ENCODE measurements at places on chromosomes 13 and 19.

DNA sequence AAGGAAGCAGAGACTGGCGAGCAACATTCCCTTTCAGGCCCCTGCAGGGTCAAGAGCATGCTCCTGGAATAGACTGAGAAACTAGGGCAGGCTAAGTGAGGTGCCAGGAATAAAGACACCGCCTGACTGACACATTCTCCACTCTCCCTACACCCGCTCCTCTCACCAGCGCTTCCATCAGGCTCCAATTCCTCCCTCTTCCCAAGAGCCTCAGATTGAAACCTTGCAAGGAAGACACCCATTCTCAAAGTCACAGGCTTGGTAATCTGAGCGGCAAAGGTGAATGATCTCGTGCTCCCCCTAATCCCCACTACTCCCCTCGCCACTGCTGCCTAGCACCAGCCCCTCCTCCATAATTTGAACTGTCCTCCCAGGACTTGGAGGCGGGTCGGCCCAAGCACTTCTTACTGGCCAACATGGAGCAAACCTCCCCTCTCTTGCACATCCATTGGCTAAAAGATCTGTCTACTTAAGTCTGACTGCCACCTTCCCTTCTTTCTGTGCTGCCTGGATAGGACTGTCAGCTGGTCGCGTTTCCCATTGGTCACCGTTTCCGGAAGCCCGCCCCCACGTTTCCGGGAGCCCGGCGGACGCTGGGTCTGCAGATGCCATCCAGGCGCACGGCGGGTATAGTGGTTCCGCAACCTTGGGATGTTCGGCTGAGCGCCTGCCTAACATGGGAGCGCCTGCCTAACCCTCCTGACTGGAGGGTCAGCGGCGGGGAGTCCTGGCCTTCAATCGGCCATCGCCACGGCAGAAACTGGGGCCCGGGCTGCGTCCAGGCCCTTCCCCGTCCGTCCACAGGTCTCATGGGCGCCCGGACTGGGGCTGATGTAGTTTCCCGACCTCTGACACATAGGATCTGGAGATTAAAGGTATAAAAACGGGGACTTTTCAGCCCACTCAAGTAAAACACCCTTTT is 33.6 kb downstream of the ZNF383 start:
- DNase-seq: no peak

GRCh38 chr13:109163037-109163379 is 533.6 kb downstream of the MYO16 start:
- DNase-seq: no peak

DNA sequence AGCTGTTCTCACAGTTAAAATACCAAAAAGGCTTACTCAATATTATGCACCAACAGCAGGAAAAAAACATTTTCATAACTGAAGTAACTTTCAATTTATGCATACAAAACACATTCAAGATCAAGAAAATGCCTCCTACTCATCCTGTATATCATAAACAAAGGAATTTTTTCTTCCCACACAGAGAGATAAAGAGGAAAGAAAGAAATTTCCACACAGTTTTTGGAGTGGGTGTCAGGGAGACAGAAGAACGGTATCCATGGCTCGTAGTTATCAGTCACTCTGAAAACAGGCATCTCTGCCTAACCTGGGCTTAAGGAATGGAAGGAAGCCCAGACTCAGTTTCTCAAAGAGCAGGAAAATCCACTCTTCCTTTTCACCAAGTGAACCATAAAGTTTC is 92.4 kb upstream of the SIAH3 start:
- no peak for DNase-seq

GRCh38 chr19:48398375-48399235 is 5.1 kb downstream of the GRIN2D start:
- DNase-seq: no peak

DNA sequence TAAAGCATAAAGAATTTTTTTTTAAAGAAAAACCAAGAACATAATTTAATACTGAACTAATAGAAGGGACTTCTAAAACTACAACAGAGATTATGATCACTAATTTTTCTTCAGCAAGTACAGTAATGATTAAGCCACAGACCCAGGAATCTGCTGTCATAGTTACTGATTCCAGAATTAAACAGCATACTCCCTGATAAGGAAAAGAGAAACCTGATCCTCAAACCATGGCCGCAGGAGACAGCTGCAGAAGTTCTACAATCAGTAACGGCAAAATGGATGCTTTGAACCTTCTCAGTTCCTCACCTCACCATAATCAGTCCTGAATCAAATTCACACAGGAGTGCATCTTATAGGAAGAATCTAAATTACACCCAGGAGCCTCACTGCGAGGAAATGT is 939.0 kb upstream of the SLITRK1 start:
- no peak for DNase-seq

GRCh38 chr13:39612023-39612637 is 9.1 kb upstream of the LHFPL6 start:
- no peak for DNase-seq

- DNase-seq: no peak
These were observed 222.8 kb downstream of the SPRY2 start for GRCh38 chr13:80118099-80118498.

- DNase-seq: no peak
These were observed 20.4 kb upstream of the NANOS3 start for GRCh38 chr19:13856497-13856896.

- DNase-seq: no peak
These were observed 54.7 kb upstream of the WASF3 start for GRCh38 chr13:26502826-26503225.

GRCh38 chr19:45789035-45789786 is 3.4 kb downstream of the DMWD start:
- DNase-seq: no peak

DNA sequence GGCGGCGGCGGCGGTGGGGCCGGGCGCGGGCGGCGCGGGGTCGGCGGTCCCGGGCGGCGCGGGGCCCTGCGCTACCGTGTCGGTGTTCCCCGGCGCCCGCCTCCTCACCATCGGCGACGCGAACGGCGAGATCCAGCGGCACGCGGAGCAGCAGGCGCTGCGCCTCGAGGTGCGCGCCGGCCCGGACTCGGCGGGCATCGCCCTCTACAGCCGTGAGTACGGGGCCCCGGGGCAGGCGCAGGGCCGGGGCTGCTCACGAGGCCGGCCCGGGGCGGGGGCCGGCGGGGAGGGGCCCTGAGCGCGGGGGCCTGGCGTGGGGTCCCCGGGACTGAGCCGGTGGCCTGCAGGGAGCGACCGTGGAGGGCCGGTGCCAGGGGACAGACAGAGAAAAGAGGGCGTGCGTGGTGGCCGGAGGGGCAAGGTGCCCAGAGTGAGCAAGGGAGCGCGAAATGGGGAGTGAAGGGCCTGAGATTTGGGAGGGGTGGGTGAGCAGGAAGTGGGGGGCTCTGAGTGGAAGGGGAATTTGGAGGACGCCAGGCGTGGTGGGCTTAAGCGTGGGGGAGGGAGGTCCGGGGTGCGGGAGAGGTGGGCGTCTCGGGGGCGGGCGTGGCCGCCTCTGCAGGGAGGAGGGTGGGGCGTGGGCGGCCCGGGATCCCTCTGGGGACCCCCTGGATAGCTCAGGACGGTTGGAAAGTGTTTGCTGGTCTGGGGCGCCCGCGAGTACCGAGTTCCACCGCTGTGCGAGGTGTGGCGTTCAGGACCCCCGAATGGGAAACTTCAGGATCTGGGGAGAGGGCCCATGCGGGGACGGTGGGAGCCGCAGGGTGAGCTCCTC is 575 bp downstream of the CARM1 start:
- no peak for DNase-seq

DNA sequence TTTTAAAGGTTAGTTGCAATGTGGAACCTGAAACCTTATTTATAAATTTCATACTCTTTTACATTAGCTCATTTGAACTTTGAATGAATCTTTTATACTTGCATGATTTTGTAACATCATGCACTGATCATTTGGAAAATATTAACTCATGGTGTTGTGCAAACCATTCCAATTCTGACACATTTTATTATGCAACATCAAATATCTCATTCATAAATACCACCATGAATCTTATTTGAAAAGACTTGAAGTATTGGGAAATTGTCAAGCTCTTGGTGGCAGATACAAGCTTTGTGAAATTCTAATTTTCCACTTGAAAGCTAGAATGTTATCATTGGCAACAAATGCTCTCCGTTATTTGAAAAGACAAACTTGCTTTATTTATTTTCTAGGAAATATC is 379.9 kb upstream of the PCDH20 start:
- no peak for DNase-seq

- DNase-seq: no peak
These were observed 10.0 kb downstream of the SYMPK start for GRCh38 chr19:45852983-45853382.

DNA sequence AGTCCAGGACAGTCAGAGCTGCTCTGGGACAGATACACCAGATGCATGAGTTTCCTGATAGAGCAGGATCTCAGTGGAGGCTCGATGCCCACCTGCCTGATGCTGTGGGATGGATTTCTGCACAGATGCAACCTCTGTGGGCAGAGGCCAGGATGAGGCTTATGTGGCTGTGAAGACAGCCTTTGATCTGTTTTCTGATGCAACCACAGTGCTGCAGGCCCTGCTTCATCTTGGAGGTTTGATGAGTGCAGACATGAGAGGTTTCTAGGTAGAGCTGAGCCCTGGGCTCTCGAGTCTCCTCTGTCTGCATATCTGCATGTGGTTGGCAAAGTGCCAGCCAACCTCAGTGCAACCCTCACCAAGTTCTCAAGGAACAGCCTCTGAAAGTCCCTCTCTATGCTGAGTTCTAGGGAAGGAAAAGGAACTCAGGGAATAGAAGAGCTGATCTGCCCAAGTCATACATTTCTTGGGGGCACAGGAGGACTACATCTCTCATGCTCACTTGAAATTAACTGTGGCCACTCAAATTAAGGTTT is 23.1 kb upstream of the TSHZ3 start:
- DNase-seq: no peak

DNA sequence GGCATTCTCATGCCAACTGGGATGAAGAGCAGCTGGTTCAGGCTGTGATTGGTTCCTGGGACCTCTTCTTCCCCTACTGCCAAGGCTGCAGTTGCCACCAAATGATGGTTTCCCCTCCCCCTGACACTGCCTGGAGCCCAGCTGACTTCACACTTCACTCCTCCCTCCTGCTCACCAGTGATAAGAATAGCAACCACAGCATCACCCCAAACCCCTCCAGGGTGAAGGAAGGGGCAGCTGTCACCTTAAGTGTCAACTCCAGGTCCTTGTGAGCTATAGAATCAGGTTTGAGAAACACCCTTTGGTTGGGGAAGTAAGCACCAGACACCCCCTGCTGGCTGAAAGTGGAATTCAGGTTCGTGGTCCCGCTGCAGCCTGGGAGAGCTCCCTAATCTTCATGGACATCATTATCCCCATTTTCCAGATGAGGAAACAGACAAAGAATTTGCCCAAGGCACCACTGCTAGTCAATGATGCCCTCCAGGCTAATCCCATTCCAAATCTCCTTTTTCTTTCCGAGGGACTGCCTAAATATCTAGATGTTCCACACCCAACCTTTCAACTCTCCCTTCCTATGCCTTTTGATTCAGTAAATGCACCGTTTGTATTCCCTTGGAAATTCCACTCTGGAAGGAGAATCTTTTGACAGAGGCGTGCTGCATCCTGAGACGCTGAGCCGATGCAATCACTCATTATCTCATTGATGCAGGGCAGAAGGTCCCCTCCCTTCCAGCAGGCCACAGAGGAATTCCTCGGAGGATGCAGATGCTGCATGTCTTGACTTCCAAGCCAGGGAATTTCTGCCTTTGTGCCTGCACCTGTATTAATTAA is 50.6 kb upstream of the UQCRFS1 start:
- peak; percentile 18 for DNase-seq

- DNase-seq: no peak
These were observed 2.0 kb downstream of the TNFSF11 start for GRCh38 chr13:42575938-42576337.

- no peak for DNase-seq
These were observed 12.3 kb upstream of the HSPH1 start for GRCh38 chr13:31174018-31174417.

DNA sequence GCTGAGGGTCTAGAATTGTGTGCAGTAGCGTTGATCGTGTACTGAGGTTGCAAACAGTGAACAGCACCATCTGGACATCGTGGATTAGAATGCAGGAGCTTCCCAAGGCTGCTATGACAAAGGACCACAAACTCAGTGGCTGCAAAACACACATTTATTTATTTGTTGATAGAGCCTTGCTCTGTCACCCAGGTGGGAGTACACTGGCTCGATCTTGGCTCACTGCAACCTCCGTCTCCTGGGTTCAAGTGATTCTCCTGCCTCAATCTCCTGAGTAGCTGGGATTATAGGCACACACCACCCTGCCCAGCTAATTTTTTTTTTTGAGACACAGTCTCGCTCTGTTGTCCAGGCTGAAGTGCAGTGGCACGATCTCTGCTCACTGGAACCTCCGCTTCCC is 2.3 kb upstream of the UHRF1 start:
- no peak for DNase-seq

GRCh38 chr19:6828306-6828697 is 55.8 kb downstream of the VAV1 start:
- no peak for DNase-seq

DNA sequence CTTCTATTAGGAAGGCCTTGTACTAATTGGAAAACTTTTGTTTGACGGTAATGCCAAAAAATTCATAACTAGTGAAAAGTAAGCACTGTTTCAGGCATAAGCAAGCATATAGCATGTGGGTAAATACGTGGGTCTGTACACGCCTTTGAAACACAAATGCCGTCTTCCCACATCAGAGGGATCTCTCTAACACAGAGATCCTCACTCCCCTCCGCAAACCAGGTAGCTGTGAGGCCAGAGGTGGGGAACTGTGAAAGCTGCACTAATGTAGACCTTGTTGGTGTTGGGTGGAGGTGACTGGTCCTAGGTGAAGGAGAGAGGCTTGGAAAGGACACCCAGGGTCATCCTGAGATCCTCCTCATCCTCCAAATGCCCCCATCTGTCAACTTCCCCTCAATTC is 16.0 kb upstream of the POU2F2 start:
- no peak for DNase-seq

DNA sequence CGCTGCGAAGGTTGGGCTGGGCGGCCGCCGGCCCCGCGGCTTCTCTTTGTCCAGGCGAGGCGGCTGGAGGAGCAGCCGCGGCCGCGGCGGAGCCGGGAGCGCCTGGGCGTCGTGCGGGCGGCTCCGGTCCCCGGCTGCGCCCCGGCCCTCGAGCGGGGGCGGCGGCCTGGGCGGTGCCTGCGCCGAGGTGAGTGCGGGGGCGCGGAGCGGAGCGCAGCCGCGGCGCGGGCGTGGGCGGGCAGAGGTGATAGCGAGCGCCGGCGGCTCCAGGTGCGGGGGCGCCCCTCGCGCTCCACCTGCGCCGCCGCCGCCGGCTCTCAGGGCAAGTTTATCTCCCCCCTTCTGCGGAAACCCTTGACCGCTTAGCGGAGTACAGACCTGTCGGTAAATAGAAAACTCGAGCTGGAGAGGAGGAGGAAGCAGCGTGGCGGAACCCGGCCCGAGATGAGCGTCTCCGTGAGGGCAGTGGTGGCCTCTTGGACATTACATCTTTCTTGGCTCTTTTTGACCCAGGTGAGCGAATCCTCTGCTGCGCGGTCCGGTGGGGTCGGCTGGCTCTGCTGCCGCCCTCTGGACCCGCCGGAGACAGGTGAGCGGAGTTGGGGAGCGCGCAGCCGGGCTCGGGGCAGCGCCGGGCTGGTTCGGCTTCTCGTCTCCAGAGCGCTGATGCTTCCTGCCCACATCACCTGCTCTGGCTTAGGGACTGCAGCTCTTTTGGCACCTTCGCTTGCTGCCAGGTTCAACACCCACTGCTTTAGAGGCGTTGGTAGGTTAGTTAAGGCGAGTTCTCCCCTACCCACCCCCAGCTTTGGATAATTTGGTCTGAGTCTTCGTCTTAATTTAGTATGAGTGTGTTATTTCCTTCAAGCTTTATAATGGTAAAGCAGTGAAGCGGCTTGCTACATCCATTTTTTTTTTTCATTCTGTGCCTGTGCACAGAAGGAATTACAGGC is at the start of gene MTUS2:
TSS of gene MTUS2 (plus strand) at position 241 of the 953 bp plus-strand sequence.
- DNase-seq: no peak

Data from Panc1 (cell line).